ENCODE measurements at places on chromosomes 7 and 10. TPM values are rescaled to one million over a fixed set of nuclear protein-coding genes. Genes with fewer than 3 reads are reported as not detected.

Gene SLC39A12
- not detected for total RNA-seq

Gene SOSTDC1
- total RNA-seq, result 13.9 TPM

Gene TCERG1L
- total RNA-seq, result not detected

Gene MRC1
- total RNA-seq, result not detected

Gene PCLO
- total RNA-seq, result 9.1 TPM

Gene PSD
- 0.34 TPM for total RNA-seq

Gene ENO4
- total RNA-seq, result 0.12 TPM

Gene PTCD1
- total RNA-seq, result 7.6 TPM

Gene TAX1BP1
- total RNA-seq, result 190 TPM

DNA sequence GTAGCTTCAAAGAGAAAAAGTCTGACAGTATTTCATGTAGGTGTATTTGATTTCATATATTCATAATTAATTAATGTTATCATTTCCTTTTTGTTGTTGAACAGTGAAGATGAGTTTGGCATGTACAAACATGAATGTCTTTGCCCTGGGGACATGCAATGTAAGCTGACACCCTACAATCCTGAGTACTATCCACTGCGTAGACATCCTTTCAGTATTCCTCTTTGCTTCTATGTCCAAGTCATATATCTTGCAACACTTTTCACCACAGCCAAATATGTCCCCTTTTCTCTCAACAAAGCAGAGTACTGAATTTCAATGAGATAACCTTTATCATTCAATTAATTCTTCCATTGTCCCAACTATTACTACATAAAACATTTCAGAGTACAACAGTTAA, 93.6 kb downstream of the GPR37 start:
- DNase-seq, result no peak

- no peak for DNase-seq
These were observed 180.3 kb upstream of the MYO3A start for GRCh38 chr10:25753776-25754175.

GRCh38 chr10:101812606-101813005, 5.6 kb downstream of the OGA start:
- no peak for DNase-seq

GRCh38 chr7:2566890-2567678, 8.3 kb downstream of the IQCE start:
- no peak for DNase-seq

DNA sequence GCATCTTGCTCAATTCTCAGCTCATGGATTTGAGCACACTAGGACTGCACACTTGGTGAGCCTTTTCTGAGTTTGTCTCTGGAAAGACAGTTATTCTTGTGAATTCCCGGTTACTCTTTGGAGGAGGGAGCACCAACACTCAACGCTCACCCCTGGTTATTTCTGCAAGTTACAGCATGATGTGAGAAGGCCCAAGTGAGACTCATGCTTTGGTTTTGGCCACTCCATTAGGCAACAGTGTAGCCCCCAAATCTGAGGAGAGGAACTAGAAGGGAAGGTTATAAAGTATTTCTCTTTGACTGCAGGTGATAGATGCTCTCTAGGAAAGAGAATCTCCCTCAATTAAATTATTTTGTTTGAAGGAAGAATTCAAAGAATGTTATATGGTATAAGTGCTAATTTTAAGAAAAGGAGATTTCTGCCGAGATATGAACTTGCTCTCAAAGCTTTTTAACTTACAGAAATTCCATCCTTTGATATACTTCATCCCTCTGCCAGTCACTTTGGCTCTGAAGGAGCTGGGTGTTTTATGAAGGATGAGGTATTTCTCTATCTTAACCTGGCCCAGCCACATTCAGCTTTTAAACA, 183.4 kb downstream of the WNT2 start:
- DNase-seq, result no peak

GRCh38 chr10:74419958-74420375, 268.9 kb downstream of the ADK start:
- DNase-seq, result peak; percentile 44

DNA sequence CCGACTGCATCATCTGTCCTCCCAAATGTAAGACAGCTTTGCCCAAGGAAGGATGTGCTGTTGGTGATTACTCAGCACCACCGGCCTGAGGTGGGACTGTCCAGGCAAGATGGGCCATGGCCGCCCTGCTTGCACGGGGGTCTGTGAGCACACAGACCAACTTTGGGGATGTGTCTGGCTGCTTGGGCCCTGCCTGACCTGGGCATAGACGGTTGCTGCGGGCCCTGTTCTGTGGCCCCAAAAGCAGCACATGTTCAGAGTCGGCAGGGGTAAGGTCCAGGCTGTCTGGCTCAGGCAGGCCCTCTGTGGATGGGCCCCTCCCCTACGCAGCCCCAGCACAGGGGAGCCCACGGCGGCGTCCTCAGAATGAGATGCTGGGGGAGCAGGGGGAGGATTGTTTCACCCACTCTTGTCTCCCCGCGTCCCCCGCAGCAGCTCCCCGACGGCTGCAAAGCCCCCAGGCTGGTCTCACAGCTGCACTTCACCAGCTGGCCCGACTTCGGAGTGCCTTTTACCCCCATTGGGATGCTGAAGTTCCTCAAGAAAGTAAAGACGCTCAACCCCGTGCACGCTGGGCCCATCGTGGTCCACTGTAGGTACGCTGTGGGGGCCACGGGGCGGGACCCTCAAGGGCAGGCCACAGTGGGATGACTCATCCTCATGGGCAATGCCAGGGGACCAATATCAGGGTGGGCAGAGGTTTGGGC, 58.4 kb downstream of the MKI67 start:
- DNase-seq, result no peak

- DNase-seq, result no peak
These were observed 101.6 kb upstream of the PPIF start for GRCh38 chr10:79245539-79246208.

GRCh38 chr7:153943861-153944260, 108.3 kb upstream of the DPP6 start:
- DNase-seq, result no peak

GRCh38 chr10:14592026-14592425, 182.7 kb downstream of the FAM107B start:
- DNase-seq, result peak; percentile 40

DNA sequence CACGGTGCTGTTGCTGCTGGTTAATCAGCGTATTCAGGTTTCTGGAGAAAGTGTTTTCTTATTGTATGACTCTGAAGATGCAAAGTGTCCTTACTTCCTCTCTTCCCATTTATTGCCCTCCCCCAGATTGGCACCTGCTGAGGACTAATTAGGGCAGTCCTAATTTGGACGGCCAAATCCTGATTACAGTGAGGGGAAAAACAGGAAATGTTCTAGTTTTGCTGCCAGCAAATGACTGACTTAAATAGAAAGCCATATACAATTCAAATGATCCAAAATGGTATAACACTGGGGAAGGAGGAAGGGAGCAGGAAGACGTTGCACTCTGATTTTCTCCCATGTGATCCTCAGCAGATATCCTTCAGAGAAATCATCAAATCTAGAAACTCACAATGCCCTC, 222.4 kb upstream of the LRGUK start:
- no peak for DNase-seq

GRCh38 chr7:8739837-8740236, 306.4 kb downstream of the NXPH1 start:
- no peak for DNase-seq

GRCh38 chr10:60006062-60006461, 99.7 kb upstream of the CCDC6 start:
- DNase-seq, result no peak

DNA sequence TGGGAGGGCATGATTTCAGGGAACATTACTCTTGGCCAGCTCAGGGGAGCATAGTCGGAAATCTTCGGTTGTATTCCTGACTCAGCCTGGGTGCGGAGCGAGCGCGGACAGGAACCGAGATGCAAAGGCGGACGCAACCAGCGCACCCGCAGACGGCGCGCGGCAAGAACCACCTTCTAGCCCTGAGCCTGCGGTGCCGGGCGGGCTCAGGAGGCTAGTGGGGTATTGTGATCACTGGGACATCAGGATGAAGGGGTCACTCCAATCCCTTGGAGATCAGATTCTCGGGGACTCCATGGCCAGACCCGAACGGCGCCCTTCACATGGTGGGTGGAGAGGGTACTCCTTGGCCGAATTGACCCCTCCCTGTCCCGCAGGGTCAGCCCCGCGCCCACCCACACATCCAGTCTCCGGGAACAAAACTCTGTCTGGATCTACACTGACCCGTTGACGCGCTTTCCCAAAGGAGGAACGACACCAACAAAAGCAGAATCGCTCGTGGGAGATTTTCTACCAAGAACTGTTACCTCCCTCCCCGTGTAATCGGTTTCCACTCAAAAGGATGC, 730.5 kb downstream of the ZWINT start:
- DNase-seq, result no peak

GRCh38 chr10:129107525-129107924, 359.5 kb upstream of the MGMT start:
- DNase-seq, result no peak

- peak; percentile 33 for DNase-seq
These were observed 857.3 kb upstream of the ZWINT start for GRCh38 chr10:57218382-57218781.

DNA sequence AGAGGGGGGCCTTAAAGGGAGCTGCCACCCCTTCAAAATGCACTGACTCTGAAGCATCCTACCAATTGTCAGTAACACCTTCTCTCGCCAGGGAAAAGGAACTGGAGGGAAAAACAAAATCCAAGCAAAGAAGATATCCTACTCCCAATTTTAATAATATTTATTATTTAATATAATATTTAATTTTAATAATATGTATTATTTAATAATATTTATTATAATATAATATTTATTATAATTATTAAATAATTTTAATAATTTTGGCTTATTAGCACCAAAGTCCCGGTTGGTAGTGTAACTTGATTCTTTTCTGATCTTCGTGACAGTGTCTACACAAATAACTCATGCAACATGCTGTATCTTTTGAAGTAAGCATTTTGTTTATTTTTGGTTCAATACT, 58.6 kb upstream of the AGBL3 start:
- no peak for DNase-seq

DNA sequence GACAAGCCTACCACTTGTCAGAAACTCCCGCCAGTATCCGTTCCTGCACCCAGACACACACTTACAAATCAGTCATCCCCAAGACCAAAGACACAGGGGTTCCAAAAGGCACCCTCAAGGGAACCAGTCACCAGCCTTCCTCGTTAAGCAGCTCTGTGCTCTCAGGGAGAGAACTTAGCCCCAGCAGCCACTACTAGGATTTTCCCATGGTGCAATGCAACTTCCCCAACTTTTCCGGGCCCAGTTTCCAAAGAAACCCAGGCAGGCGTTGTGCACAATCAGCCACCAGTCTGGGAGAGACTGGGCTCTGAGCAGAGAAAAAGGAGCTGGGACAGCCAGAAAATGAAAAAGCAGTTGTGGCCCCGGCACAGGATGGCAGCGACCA, 1.2 kb downstream of the DLG5 start:
- DNase-seq, result peak; percentile 39

GRCh38 chr7:139523199-139523941, at the start of gene CLEC2L:
TSS of gene CLEC2L (plus strand) at chr7:139523685. CDS start at chr7:139523928, 243 bp downstream.
- no peak for DNase-seq

- DNase-seq, result no peak
These were observed 46.6 kb downstream of the GLCCI1 start for GRCh38 chr7:8015100-8015745.

GRCh38 chr10:86363184-86363832, 3.3 kb downstream of the GRID1 start:
- peak; percentile 62 for DNase-seq

- DNase-seq, result no peak
These were observed 74.7 kb upstream of the CAMK2B start for GRCh38 chr7:44400033-44400511.

DNA sequence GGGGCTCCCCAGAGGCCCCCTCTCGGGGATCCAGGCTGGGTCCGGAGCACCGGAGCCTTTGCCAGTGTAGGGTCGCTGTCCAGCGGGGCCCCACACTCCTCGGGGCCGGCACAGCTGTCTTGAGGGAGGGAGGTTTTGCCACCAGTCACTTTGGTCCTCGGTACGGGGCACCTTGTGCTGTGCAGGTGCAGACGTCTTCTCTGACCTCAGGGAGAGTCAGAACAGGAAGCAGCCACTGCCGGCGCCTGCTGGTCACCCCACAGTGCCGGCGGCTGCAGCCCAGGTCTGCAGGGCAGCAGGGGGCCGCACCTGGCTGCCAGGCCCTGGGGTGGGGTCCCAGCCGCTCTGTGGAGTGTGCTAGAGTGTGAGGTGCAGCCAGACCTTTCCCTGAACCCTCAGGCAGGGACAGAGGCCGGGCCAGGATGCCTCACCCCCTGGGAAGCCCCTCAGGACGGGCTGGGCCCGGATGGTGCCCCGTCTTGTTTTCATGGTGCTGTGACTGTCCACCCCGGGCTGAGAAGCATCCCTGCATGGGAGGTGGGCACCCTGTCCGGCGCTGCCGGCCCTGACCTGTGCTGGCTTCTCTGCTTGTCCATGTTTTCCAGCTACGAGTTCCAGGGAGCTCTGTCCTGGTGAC, 8.2 kb downstream of the MAFK start:
- DNase-seq, result peak; percentile 62

DNA sequence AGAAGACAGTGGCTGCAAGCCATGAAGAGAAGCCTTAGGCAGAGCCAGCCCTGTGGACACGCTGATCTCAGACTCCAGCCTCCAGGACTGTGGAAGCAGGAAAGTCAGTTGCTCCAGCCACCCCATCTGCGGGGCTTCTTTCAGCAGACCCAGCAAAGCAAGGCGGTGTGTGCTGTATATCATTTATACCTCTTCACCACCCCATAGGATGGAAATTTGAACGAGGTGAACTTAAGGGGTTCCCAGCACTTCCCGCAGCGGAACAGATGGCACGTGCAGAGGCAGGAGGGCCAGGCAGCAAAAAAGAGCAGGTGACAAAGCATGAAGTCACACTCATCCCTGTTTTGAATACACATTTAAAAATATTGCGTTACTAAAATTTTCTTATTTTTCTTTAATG, 159.4 kb downstream of the ADARB2 start:
- DNase-seq, result no peak

DNA sequence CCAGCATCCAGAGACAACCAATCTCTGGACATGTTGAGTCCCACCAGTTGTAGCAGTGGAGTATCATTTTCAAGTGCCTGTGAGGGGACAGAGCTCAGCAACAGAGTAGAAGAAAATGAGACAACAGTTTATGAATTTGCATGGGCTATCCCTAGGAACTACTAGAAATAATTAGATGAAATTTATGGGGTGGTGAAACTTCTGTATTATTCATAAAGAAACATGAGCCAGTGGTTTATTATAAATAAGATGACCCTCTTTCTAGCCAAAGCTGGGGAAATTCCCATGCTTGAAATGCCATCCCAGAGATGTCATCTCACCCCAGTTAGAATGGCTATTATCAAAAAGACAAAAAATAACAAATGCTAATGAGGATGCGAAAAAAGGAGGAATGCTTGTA, 55.1 kb upstream of the ITGB8 start:
- no peak for DNase-seq

DNA sequence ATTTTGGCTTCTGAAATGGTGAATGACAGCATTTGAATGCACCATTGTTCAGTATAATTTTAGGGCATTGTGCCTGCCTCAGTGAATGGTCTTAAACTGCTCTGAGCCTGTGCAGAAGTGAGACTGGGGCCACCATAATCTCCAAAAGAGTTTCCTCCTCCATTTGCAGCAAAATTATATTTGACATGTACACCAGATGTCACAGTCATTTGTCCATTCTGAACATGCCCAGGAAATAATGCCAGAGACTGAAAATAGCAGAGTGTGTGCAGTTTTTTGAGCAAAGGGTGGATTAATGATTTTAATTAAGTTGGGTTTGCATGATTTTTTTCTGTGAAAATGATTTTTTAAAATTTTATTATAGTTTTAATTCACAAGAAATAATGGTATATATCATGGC, 26.4 kb upstream of the SLC35B4 start:
- no peak for DNase-seq

GRCh38 chr7:148116829-148117403, 473.6 kb upstream of the C7orf33 start:
- DNase-seq, result no peak

Data from Calu3 (cell line).